ENCODE measurements at places on chromosomes 1 and 21. TPM values are rescaled to one million over a fixed set of nuclear protein-coding genes. Genes with fewer than 3 reads are reported as not detected.

E2F2 gene
- 19.1 TPM for total RNA-seq

PNRC2 gene
- total RNA-seq, result 149 TPM

- no peak for DNase-seq
- no peak overlapping the region for H3K4me3 ChIP-seq
- no peak overlapping the region for H3K27ac ChIP-seq
Measured at GRCh38 chr1:62712336-62713243, 24.4 kb upstream of the DOCK7 start.

FAAH gene
- 4.5 TPM for total RNA-seq

GRCh38 chr1:22127248-22127647, 15.6 kb downstream of the WNT4 start:
- H3K4me3 ChIP-seq, result no peak overlapping the region

LAMC1 gene
- total RNA-seq, result 0.58 TPM

DNA sequence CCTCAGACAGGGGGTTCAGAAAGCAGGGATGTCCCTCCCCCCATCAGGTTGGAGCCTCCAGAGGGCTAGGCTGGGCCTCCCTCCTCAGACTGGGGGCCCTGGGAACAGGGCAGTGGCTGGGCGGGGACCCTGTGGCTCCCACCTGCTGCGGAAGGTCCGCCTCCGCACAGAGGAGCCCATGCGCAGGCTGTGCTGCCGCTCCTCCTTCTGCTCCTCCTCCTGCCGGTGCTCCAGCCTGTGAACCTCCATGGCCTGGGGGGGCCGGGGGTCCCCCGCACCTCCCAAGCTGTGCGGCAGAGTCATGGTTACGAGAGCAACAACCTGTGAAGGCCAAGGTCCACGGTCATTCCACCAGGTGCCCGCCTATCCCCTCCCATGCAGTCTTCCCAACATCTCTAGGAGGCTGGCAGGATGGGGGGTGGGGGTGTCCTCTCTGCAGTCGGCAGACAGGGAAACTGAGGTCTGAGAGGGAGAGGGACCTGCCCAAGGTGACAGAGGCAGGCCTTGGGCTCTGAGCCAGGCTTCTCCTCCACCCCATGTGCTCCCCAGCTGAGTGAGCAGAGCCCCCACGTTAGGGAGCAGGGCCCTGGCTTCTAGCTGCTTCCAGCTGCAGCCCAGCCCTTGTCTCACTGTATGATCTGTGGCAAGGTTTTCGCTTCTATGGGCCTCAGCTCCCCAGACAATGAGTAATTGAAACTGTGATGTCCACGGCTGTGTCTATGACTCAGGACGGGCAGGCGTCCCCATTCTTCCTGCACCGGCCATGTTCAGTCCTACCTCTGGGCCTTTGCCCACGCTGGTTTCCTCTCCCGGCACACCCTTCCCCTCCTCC, 3.4 kb downstream of the MYOM3 start:
- H3K27me3 ChIP-seq, result no peaks in the 10 kb centered on the region
- no peak overlapping the region for H3K27ac ChIP-seq
- DNase-seq, result no peak
- no peaks in the 10 kb centered on the region for H3K36me3 ChIP-seq

- no peaks in the 10 kb centered on the region for H3K27me3 ChIP-seq
- no peak overlapping the region for H3K4me3 ChIP-seq
- no peak for DNase-seq
- H3K27ac ChIP-seq, result no peak overlapping the region
- no peaks in the 10 kb centered on the region for H3K4me1 ChIP-seq
Measured at GRCh38 chr1:55937840-55938375, 641.5 kb downstream of the PLPP3 start.

NBPF6 gene
- not detected for total RNA-seq

DNA sequence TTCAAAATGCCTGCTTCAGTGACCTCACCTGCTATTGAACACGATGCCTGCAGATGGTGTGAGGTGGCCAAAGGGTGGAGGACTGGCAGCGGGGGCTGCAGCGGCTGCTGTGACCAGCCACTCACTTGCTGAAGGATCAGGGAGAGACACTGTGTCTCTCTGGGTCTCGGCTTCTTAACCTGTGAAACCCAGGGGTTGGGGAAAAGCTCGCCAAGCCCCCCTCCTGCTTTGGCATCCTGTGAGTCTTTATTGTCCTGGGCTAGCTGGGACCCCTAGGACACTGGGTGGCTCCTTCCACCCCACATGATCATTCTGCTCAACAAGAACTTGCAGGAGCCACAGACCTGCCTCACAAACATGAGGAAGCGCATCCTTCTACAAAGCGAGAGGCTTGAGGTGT, 112.8 kb downstream of the SIM2 start:
- no peak for DNase-seq
- no peaks in the 10 kb centered on the region for H3K36me3 ChIP-seq
- no peaks in the 10 kb centered on the region for H3K4me1 ChIP-seq
- no peaks in the 10 kb centered on the region for H3K27me3 ChIP-seq

- H3K4me3 ChIP-seq, result no peak overlapping the region
- H3K27ac ChIP-seq, result no peak overlapping the region
- H3K36me3 ChIP-seq, result no peaks in the 10 kb centered on the region
- H3K4me1 ChIP-seq, result no peaks in the 10 kb centered on the region
Measured at GRCh38 chr1:69055194-69055593, 512.5 kb upstream of the LRRC7 start.

DNA sequence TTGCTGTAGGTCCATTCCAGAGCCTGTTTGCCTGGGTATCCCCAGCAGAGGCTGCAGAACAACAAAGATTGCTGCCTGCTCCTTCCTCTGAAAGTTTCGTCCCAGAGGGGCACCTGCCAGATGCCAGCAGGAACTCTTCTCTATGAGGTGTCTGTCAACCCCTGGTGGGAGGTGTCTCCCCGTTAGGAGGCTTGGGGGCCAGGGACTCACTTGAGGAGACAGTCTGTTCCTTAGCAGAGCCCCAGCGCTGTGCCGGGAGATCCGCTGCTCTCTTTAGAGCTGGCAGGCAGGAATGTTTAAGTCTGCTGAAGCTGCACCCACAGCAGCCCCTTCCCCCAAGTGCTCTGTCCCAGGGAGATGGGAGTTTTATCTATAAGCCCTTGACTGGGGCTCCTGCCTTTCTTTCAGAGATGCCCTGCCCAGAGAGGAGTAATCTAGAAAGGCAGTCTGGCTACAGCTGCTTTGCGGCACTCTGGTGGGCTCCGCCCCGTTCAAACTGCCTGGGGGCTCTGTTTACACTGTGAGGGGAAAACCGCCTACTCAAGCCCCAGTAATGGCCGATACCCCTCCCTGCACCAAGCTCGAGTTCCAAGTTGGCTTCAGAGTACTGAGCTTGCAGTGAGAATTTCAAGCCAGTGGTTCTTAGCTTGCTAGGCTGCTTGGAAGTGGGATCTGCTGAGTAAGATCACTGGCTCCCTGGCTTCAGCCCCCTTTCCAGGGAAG, 8.7 kb upstream of the SLC25A24 start:
- DNase-seq, result no peak
- no peak overlapping the region for H3K4me3 ChIP-seq
- no peaks in the 10 kb centered on the region for H3K4me1 ChIP-seq
- peaks cover 7% of the 10 kb centered on the region for H3K27me3 ChIP-seq

KCNH1 gene
- total RNA-seq, result not detected

DNA sequence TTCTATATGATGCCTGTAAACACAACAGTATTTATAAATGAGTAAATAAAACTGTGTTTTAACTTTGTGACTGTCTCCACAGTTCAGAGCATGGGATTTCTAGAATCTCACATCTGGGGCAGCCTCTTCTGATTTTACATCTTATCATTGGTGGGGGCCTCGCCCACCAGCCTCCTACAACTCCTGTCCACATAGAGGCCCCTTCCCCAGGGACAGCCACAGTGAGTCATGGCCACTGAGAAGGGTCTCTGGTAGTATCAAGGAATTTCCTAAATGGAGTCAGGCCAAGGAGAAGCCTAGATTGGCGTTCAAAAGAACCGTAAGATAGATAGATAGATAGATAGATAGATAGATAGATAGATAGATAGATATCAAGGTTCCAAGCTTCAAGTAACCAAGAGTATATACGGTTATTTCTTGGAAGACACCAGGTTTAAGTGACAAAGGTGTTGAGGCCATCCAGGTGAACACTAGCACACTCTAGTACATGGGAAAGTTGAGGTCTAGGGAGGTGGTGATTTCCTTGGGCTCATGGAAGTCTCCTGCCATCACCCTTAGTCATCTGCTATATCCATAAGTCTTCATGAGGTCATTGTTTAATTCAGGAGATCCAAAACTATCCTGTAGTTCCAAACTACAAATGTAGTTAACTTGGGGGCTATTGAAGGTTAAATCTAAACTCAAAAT, 121.6 kb downstream of the SYT2 start:
- H3K4me1 ChIP-seq, result no peaks in the 10 kb centered on the region
- H3K4me3 ChIP-seq, result no peak overlapping the region
- no peak overlapping the region for H3K27ac ChIP-seq
- H3K36me3 ChIP-seq, result no peaks in the 10 kb centered on the region
- no peak for DNase-seq
- H3K27me3 ChIP-seq, result no peaks in the 10 kb centered on the region

DNA sequence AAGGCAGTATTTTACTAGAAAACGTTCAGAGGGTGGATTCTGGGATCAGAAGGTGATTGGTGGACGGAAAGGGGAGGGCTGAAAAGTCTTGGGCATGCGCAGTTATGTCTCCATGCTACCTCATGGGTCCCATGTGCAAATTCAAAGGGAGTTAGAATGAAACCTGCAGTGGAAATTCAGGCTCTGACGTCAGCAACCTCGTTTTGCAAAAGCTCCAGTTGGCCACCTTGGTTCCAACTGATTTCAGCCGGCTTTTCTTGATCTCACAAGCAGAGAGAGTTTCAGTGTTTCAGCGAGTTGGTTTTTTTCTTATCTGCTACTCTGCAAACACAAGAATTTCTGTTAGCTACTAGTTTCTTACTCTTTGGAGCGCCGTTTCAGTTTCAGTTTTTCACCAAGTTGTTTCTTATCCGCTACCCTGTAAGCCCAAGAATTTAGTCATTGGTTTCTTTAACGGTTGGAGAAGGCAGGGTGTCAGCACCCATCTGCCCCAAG, 69.8 kb upstream of the PGBD5 start:
- no peaks in the 10 kb centered on the region for H3K4me1 ChIP-seq
- DNase-seq, result no peak
- no peaks in the 10 kb centered on the region for H3K36me3 ChIP-seq
- no peak overlapping the region for H3K4me3 ChIP-seq
- no peaks in the 10 kb centered on the region for H3K27me3 ChIP-seq

UMODL1 gene
- not detected for total RNA-seq

GBP5 gene
- 74.5 TPM for total RNA-seq

DNA sequence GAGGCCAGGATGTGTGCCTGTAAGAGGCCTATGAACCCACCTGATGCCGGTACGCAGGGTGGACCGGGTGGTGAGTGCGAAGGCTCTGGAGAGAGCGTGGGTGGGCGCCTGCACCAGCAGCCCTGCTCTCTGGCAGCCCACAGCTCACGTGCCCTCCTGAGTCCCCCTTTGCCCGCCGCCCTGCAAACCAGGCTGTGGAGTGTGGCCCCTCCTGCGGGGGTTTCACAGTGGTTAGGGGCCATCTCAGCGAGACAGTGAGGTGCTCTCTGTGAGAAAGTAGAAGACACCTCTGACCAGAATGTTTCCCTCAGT, 22.3 kb downstream of the RHBG start:
- no peak overlapping the region for H3K4me3 ChIP-seq
- H3K36me3 ChIP-seq, result no peaks in the 10 kb centered on the region
- no peaks in the 10 kb centered on the region for H3K27me3 ChIP-seq
- DNase-seq, result no peak
- H3K4me1 ChIP-seq, result no peaks in the 10 kb centered on the region

DNA sequence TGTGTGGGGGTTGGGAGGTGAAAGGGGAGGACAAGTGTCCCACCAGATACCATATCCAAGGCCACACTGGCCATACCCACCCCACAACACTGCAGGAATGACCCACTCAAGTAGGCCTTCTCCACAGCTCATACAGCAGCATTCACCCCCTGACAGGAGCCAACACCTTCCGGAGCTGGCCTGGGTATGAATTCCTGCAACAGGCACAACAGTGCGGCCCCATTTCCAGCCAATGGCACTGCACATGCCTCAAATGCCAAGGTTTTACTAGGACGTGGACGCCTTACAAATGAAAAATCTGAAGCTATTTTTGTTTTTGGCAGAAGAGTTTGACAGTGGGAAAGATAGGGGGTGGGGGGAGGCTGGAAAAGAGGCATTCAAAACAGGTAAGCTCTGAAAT, 2.0 kb downstream of the KCND3 start:
- peaks cover 26% of the 10 kb centered on the region for H3K27me3 ChIP-seq
- H3K36me3 ChIP-seq, result no peaks in the 10 kb centered on the region
- H3K4me1 ChIP-seq, result no peaks in the 10 kb centered on the region
- H3K27ac ChIP-seq, result no peak overlapping the region
- H3K4me3 ChIP-seq, result no peak overlapping the region

DNA sequence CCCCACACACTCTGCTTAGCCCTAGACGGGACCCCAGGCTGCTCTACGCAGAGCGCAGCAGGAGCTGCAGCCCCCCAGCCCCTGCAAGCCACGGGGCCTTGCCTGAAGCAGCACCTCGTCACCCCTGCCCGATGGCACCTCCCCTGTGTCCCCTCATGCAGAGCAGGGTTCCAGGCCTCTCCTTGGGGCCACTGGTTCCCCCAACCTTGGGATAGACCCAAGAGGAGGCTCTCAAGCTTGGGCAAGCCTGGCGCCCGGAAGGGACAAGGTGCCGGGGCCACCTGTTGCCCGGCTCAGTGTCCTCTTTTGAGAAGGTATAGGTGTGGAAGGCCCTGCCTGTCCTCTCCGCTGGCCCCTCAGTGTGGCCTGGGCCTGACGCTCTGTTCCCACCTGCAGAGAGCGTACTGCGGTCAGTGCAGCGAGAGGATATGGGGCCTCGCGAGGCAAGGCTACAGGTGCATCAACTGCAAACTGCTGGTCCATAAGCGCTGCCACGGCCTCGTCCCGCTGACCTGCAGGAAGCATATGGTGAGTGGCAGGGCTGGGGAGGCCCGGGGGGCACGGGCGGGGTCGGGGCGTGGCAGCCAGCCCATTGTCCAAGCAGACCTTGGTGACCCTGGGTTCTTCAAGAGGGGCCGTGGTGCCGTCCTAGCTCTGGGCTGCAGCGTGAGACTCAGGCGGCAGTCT, 50.6 kb downstream of the FAAP20 start:
- H3K4me3 ChIP-seq, result no peak overlapping the region
- no peak for DNase-seq
- no peaks in the 10 kb centered on the region for H3K27me3 ChIP-seq
- H3K4me1 ChIP-seq, result peaks cover 37% of the 10 kb centered on the region
- no peaks in the 10 kb centered on the region for H3K36me3 ChIP-seq

- H3K27ac ChIP-seq, result no peak overlapping the region
- peaks cover 26% of the 10 kb centered on the region for H3K4me1 ChIP-seq
- no peaks in the 10 kb centered on the region for H3K36me3 ChIP-seq
- H3K4me3 ChIP-seq, result no peak overlapping the region
Measured at GRCh38 chr1:55190109-55190508, 25.1 kb downstream of the USP24 start.

TNNT2 gene
- total RNA-seq, result not detected

HUNK gene
- 0.02 TPM for total RNA-seq

- H3K27ac ChIP-seq, result no peak overlapping the region
- peaks cover 10% of the 10 kb centered on the region for H3K4me1 ChIP-seq
- no peak for DNase-seq
- no peaks in the 10 kb centered on the region for H3K27me3 ChIP-seq
- H3K4me3 ChIP-seq, result no peak overlapping the region
- H3K36me3 ChIP-seq, result no peaks in the 10 kb centered on the region
Measured at GRCh38 chr1:204366759-204367158, 7.0 kb upstream of the PLEKHA6 start.

- no peak overlapping the region for H3K27ac ChIP-seq
- H3K36me3 ChIP-seq, result no peaks in the 10 kb centered on the region
- no peak for DNase-seq
- H3K27me3 ChIP-seq, result no peaks in the 10 kb centered on the region
Measured at GRCh38 chr1:204683284-204684205, 2.0 kb downstream of the LRRN2 start.

ADGRL2 gene
- not detected for total RNA-seq
